ENCODE measurements at places on chromosomes 16 and 17.

DNA sequence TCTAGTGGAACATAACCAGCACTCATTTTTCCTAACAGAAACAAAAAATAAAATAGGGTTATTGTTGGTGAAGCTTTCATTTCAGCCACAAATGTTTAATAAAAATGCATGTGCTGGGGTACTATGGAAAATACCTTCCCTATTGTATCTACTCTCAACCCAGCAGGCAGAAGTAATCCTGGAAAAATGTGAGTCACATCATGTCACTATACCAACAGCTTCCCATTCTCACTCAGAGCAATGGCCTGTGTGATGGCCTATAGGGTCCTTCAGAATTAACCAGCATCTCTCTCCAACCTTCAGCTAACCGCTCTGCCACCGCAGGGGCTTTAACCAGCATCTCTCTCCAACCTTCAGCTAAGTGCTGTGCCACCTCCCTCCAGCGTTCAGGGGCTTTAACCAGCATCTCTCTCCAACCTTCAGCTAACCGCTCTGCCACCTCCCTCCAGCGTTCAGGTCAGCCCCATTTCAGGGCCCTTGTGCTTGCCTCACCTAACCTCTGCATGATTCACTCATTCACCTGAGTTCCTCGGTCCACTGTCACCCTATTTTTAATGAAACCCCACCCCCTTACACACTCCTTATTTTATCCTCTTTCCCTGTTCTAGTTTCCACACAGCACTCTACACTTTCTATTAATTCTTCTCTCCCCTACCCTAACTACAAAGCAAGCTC, 34.0 kb downstream of the UBE2G1 start:
- H3K27me3 ChIP-seq = no peaks in the 10 kb centered on the region
- H3K4me3 ChIP-seq = no peak overlapping the region
- peak; percentile 39 for DNase-seq
- H3K36me3 ChIP-seq = no peaks in the 10 kb centered on the region

GRCh38 chr17:16215965-16216316, 607 bp upstream of the NCOR1 start:
- peak overlapping the region; percentile 95 for H3K27ac ChIP-seq
- no peaks in the 10 kb centered on the region for H3K36me3 ChIP-seq
- H3K4me3 ChIP-seq = peak overlapping the region; percentile 80
- H3K4me1 ChIP-seq = peaks cover 4% of the 10 kb centered on the region
- DNase-seq = peak; percentile 2

DNA sequence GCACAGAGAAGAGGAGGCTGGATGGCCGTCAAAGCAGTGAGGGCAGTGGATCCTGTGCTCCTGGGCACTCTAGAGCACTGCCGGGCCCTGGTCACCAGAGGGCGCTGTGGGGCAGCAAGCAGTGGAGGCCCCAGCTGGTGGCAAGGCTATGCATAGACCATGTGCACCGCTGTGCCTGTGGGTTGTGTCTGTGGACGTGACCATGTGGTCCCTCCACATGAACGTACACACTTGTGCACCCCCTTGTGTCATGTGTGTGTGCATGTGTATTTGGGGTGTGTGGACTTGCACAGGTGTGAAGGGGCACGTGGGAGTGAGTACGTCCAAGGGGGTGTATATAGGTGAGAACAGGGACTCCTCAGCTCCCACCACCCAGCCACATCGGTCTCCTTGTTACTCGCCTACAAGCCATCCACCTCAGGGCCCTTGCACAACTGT, 4.4 kb upstream of the MAP2K3 start:
- peaks cover 14% of the 10 kb centered on the region for H3K4me1 ChIP-seq
- no peak overlapping the region for H3K27ac ChIP-seq
- H3K36me3 ChIP-seq = no peaks in the 10 kb centered on the region

DNA sequence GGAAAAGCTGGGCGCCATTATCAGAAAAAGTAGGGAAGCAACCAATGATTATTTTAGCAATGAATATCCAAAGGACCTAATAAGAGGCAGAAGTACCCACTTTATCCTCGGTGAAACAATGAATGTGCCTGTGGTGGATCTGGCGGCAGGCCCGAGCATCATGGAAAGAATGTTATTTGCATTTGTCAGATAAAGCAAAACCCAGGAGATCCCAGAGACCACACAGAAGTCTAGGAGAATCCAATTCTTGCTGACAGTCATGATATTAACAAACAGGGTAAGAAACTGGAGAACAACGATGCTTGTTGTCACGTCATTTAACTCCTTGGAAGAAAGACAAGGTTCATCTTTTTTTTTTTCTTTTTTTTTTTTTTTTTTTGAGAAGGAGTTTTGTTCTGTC, 12.0 kb upstream of the TNRC6A start:
- DNase-seq = no peak
- H3K4me3 ChIP-seq = no peak overlapping the region
- H3K27me3 ChIP-seq = no peaks in the 10 kb centered on the region
- H3K4me1 ChIP-seq = no peaks in the 10 kb centered on the region
- H3K36me3 ChIP-seq = no peaks in the 10 kb centered on the region

DNA sequence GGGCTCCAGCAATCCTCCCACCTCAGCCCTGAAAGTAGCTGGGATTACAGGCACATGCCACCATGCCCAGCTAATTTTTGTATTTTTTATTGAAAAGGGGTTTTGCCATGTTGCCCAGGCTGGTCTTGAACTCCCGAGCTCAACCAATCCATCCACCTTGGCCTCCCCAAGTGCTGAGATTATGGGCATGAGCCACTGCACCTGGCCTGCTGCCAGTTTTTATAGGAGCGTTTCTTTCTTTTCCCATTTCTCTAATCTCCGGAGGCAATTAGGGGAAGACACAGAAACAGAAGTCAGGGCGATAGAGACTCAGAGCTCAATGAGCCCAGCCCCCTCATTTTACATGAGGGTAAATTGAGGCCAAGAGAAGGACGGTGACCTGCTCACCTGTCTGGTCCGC, 10.4 kb downstream of the MGAT5B start:
- no peaks in the 10 kb centered on the region for H3K36me3 ChIP-seq
- no peaks in the 10 kb centered on the region for H3K27me3 ChIP-seq
- H3K27ac ChIP-seq = no peak overlapping the region
- DNase-seq = no peak

DNA sequence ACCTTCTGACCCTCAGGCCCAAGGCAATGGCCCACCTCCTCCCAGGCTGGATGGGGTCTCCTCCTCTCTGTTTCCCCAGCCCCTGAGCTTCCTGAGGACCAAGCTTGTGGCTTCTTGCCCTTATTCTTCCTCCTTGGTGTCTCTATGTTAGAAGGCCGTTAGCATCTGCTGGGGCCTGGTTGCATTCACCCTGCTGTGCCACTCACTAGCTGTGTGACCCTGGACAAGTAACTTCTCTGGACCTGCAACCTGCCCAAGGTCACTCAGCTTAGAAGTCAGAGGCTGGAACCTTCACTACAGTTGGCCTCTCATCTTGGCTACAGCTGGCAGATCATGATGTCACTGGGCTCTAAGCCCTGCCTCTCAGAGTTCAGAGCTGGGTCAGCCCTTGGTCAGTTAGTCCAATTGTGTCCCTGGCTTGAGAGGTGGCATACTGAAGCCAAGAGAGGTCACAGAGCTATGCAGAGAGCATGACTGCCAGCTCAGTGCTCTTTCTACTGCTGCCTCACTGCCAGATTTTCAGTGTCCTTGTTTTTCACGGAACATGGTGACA, 3.0 kb downstream of the MT2A start:
- no peak overlapping the region for H3K4me3 ChIP-seq
- H3K27ac ChIP-seq = no peak overlapping the region
- H3K4me1 ChIP-seq = peaks cover 31% of the 10 kb centered on the region
- H3K36me3 ChIP-seq = no peaks in the 10 kb centered on the region
- DNase-seq = no peak

GRCh38 chr17:38906460-38907228, 18.8 kb upstream of the LASP1NB start:
- peaks cover 13% of the 10 kb centered on the region for H3K4me1 ChIP-seq
- H3K36me3 ChIP-seq = peaks cover 46% of the 10 kb centered on the region
- H3K27ac ChIP-seq = no peak overlapping the region

DNA sequence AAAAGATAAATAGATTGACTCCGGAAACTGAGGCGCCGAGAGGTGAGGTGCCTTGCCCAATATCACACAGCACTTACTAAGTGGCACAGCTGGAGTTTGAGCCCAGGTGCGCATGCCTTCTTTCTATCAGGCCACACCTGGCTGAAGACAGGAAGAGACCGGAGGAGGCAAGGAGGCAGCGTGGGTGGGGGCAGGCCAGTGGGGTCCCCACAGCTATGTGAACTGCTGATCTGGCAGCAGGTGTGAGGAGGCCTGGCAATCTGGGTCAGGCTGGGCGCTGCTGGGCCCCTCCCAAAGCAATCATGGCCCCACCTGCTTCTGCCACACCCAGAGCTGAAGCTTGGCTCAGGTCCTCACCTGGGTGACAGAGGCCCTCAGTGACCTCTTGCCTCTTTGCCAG, 1.9 kb upstream of the GDPD3 start:
- peaks cover 9% of the 10 kb centered on the region for H3K4me1 ChIP-seq
- no peak overlapping the region for H3K27ac ChIP-seq
- no peak overlapping the region for H3K4me3 ChIP-seq
- peak; percentile 64 for DNase-seq

GRCh38 chr17:19380481-19381301, 2.4 kb downstream of the MAPK7 start:
- H3K36me3 ChIP-seq = peaks cover 57% of the 10 kb centered on the region
- peaks cover 6% of the 10 kb centered on the region for H3K4me1 ChIP-seq
- no peak overlapping the region for H3K4me3 ChIP-seq
- no peak for DNase-seq
- H3K27me3 ChIP-seq = no peaks in the 10 kb centered on the region

DNA sequence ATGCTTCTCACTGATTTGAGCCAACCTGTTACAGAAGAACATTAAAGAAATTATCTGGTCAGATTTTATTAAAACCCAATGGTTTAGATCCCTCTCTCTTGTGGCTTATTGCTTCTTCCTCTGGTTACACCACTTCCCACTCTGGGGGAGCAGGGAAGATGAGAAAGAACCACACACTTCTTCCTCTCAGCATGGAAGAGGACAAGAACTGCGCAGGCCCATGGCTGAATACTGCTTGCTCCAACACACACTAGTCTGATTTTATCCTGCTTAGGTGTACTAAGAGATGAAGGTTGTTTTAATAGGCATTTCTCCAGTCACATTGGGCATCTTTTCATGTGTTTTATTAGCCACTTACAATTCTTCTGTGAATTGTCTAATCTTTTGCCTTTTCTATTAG, 27.6 kb downstream of the MAP3K3 start:
- no peak overlapping the region for H3K27ac ChIP-seq
- no peak overlapping the region for H3K4me3 ChIP-seq
- peaks cover 12% of the 10 kb centered on the region for H3K4me1 ChIP-seq
- no peak for DNase-seq

- H3K27ac ChIP-seq = no peak overlapping the region
- peaks cover 3% of the 10 kb centered on the region for H3K4me1 ChIP-seq
- H3K36me3 ChIP-seq = no peaks in the 10 kb centered on the region
- H3K4me3 ChIP-seq = no peak overlapping the region
Observed at GRCh38 chr16:83842756-83843507, 35.2 kb downstream of the HSBP1 start.

DNA sequence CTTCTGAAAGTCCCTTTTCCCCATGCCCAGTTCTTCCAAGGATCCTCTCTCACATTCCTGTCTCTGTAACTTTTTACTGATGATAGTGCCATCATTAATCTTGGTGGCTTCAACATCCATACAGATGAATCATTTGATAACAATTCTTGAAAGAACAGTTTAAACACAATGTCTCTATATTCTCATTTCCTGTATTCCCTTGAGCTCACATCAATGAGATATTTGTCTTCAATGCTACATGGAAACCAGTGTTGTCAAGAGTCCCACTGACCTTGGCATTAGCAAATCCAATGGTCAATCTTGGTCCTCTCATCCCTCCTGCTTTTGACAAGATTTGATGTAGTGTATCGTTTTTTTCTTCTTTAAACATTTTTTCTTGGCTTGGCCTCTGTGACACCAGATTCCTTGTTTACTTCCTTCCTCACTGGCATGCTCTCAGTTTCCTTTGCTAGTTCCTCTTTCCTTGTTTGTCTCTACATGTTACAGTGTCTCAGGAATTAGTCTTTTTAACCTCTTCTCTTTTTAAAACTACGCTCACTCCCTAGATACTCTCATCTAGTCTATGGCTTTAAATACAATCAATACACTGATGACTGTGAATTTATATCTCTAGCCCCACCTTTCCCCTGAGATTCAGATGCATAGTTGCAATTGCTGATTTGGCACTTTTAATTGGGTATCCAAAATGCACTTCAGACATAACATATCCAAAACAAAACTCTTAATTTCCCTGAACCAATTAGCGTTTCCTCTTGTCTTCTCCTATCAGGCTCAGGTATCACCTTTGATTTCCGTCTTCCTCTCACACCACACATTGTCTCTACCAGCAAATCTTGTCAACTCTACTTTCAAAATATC, 134.0 kb downstream of the MYO1D start:
- H3K27ac ChIP-seq = no peak overlapping the region
- H3K4me1 ChIP-seq = no peaks in the 10 kb centered on the region
- H3K27me3 ChIP-seq = no peaks in the 10 kb centered on the region
- H3K36me3 ChIP-seq = peaks cover 2% of the 10 kb centered on the region
- no peak overlapping the region for H3K4me3 ChIP-seq

GRCh38 chr17:66357037-66357436, 54.6 kb downstream of the PRKCA start:
- no peak for DNase-seq
- H3K4me1 ChIP-seq = no peaks in the 10 kb centered on the region
- H3K4me3 ChIP-seq = no peak overlapping the region
- H3K36me3 ChIP-seq = no peaks in the 10 kb centered on the region
- no peaks in the 10 kb centered on the region for H3K27me3 ChIP-seq
- H3K27ac ChIP-seq = no peak overlapping the region

- no peaks in the 10 kb centered on the region for H3K27me3 ChIP-seq
- peak overlapping the region; percentile 61 for H3K27ac ChIP-seq
- peak; percentile 80 for DNase-seq
- H3K36me3 ChIP-seq = no peaks in the 10 kb centered on the region
- H3K4me3 ChIP-seq = no peak overlapping the region
- H3K4me1 ChIP-seq = peaks cover 3% of the 10 kb centered on the region
Observed at GRCh38 chr17:29918922-29919856, 10.8 kb downstream of the SSH2 start.

GRCh38 chr17:42246515-42246914, 29.7 kb downstream of the STAT5B start:
- H3K27me3 ChIP-seq = no peaks in the 10 kb centered on the region
- H3K4me3 ChIP-seq = no peak overlapping the region
- no peak overlapping the region for H3K27ac ChIP-seq
- no peak for DNase-seq
- no peaks in the 10 kb centered on the region for H3K36me3 ChIP-seq

GRCh38 chr17:27566671-27567562, 64.1 kb upstream of the LGALS9 start:
- peaks cover 23% of the 10 kb centered on the region for H3K4me1 ChIP-seq
- DNase-seq = no peak
- peaks cover 3% of the 10 kb centered on the region for H3K36me3 ChIP-seq
- H3K4me3 ChIP-seq = no peak overlapping the region

Measured in trophoblast cell (in vitro differentiated cells and primary cell).